Mesenchymal stem cell (in vitro differentiated cells and primary cell): ENCODE measurements at places on chromosomes 7 and 10.

GRCh38 chr7:107712896-107713295 lies 31.0 kb upstream of the CBLL1 start:
- DNase-seq: no peak

GRCh38 chr7:157392256-157393037 lies 55.6 kb downstream of the DNAJB6 start:
- DNase-seq: no peak

GRCh38 chr7:77247206-77247850 lies 47.7 kb upstream of the FGL2 start:
- DNase-seq: peak; percentile 72

DNA sequence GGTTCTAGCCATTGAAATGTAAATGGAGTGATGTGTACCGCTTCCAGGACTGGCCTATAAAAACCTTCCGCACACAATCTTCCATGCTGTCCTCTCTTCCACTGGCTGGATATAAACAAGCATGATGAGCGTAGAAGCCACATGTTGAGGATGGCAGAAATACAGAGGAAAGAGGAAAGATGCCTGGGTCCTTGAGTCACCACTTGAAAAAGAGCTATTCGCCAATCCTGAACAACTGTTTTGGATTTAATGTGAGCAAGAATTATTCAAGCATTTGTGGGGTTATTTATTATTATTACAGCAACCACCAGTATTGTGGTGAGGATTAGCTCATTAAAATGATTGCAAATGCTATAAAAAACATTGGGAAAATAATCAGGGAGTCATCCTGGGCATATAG lies 45.8 kb upstream of the PLXNA4 start:
- no peak for DNase-seq

GRCh38 chr10:20302033-20302432 lies 485.8 kb downstream of the PLXDC2 start:
- no peak for DNase-seq

DNA sequence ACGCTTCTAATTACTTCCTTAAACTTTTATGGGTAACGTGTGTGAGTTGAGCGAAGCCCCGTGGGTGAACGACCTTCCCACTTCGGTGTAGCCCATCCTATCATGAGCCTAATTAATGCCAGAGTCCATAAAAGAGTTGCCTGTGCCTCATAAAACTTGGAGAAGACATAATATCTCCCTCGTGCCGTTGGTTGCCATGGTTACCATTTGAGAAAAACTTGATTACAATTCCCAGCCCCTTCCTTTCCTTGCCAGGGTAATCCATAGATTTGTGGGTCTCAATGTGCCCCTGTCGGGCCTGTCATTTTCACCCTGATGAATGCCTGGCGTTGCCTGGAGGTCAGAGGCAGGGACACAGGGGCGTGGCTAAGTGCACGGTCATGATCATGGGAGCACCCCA lies 127.1 kb downstream of the GLRX3 start:
- no peak for DNase-seq

GRCh38 chr10:102982296-102982695 lies 64.2 kb downstream of the CNNM2 start:
- no peak for DNase-seq

- DNase-seq: no peak
These were observed 2.6 kb downstream of the NPTX2 start for GRCh38 chr7:98619450-98620321.

DNA sequence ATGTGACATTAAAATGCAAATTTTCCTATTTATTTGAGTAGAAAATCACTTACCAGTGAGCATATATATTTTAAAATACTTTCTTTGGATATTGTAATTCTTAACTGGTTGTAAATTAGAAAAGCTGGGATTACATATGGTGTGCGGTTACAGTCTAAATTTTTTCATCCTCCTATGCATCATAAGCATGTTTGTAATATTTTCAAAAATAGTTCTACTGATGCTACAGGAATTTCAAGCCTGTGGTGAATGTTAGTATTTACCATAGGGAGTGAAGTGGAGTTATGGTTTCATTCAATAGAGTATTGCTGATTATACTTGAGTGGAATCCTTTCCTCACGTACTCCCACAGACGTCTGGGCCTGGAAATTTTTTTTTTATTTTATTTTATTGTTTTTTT lies 34.6 kb upstream of the ST7 start:
- no peak for DNase-seq
